NCI-H2029 (cell line): ENCODE measurements at places on chromosomes 13 and 19.
A peak's percentile ranks its signal among the peaks of the same experiment; 100 is the strongest.

DNA sequence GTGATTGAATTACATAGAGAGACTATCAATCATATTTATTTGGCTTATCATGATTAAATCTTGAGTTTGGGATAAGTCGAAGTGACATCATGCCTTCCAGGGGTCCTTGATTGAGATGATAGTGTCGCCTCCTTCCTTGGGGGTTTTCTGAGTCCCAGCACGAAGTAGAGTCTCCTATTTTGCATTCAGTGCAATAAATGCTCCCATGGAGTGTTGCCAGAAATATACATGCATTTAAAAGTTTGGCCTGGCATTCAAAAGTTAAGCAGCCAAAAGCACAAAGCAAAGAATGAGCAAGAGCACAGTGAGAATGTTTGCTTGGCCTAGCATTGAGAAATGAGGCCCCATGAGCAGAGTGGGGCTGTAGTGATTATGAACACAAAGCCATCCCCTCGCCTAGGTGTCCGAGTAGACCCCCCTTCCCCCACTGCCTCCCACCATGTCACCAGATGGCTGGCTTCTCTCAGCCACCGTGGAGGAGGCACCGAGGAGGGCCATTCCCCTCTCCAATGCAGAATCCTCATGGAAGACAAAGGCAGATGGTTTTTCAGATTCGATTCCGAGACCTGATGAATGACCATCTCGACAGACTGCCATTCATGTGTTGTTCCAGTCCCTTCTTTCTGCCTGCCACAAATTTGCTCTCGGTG is 58.8 kb upstream of the UBL3 start:
- DNase-seq: no peak

- no peak for DNase-seq
These were observed 8.6 kb downstream of the GAS6 start for GRCh38 chr13:113855012-113855921.

- DNase-seq: no peak
These were observed 927.3 kb downstream of the DIAPH3 start for GRCh38 chr13:59236309-59236919.

GRCh38 chr19:51706296-51706695 is 13.2 kb downstream of the SPACA6 start:
- DNase-seq: no peak

DNA sequence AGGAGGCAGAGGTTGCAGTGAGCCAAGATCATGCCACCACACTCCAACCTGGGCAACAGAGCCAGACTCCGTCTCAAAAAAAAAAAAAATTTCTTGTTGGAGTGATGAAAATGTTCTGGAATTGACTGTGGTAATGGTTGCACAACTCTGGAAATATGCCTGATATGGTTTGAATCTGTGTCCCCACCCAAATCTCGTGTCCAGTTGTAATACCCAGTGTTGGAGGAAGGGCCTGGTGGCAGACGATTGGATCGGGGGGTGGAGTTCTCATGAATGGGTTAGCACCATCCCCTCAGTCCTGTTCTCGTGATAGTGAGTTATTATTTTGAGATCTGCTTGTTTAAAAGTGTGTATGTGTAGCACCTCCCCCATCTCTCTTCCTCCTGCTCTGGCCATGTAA is 41.1 kb upstream of the MAP3K10 start:
- DNase-seq: no peak

DNA sequence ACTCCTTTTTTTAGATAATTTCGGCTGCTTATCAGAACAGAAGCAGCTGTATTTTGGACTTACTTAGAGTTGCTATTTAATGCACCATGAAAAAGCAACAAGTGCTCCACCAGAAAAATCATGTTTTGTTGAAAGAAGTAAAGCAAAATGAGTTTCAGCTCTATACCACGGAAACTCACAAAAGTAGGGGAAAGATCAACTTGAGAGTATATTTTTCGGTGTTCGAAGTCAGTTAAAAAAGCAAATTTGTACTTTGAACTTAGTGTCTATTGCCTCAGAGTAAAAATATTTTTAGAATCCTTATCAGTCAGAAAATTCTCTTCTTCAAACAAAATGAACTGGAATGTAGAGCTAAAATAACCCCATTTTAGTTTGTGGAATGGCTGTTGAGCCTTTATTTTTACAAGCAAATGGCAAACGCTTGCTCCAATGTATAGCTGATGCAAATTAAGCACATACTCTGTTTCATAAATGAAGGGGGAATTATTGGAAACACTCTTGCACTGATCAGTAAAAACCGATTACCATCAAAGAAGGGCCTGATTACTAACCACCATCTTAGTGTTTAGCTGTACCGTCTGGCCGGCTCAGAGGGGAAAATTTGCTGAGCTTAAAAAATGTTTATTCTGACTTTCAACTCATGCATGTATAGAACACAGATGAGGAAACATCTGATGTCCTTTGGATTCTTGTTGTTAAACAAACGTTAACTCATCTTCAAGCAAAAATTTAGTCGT is 540.7 kb downstream of the GPC6 start:
- no peak for DNase-seq

DNA sequence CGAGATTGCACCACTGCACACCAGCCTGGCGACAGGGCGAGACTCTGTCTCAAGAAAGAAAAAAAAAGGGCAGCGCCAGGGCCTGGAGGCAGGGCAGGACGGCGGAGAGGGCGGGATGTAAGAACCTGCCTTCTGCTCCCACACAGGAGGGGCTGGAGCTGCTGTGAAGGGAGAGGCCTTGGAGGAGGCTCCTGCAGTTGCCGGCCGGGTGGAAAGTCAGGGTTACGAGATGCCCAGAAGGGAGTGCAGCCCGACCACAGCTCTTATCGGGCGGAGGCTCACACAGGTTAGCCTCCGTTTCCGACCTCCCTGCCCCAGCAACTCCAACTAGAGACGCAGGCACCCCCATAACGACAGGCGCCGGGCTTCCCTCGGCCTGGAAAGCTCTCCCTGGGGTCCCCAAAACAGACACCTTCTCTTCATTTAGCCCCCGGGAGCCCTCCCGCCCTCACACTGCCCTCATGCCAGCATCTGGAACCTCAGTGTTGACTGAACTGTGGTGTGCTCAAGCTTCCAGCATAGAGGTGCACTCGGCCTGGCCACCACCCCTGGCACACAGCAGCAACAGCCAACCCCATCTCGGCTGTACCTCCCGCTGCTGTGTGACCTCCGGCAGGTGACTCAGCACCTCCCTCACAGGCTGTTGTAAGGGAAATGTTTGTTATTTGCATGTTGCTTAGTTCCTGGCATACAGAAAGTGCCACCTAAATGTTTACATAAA is 1.4 kb downstream of the PLPP2 start:
- DNase-seq: peak; percentile 97

DNA sequence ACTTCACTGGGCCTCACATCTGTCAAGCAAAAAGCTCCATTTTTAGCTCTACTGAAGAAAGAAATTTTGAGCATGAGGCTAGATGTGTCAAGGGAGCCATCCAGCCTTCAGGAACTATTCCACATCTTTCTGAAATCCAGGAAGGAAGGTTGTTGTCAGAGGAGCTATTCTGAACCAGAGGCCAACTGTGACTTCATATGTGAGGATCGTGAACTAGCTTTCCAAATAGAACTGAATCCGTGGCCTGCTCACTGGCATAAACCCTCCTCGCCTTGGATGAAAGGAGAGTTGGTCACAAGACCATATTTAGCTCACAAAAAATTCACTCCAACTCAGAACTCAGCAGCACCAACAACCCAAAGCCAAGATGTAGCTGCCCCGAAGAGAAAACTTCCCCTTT is 195.8 kb downstream of the FOXO1 start:
- no peak for DNase-seq

- DNase-seq: no peak
These were observed 29.0 kb downstream of the ARID3A start for GRCh38 chr19:954672-955494.

DNA sequence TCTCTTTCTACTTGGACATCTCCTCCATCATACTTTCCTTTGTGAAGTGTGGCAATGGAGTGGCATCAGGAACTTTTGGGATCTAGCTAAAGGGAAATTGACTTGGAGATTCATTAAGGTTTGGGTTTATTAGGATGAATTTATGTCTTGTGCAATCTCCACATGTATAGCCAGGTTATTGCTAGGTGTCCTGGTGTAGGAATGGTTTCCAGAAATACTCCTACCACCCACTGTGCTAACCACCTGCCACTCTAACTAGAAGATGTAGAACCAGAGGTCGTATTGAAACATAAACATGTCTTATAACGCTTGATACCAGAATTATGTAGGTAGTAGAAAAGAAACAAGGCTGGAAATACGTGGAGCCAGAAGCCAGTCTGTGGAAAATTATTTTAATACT is 38.1 kb upstream of the MED4 start:
- DNase-seq: no peak

DNA sequence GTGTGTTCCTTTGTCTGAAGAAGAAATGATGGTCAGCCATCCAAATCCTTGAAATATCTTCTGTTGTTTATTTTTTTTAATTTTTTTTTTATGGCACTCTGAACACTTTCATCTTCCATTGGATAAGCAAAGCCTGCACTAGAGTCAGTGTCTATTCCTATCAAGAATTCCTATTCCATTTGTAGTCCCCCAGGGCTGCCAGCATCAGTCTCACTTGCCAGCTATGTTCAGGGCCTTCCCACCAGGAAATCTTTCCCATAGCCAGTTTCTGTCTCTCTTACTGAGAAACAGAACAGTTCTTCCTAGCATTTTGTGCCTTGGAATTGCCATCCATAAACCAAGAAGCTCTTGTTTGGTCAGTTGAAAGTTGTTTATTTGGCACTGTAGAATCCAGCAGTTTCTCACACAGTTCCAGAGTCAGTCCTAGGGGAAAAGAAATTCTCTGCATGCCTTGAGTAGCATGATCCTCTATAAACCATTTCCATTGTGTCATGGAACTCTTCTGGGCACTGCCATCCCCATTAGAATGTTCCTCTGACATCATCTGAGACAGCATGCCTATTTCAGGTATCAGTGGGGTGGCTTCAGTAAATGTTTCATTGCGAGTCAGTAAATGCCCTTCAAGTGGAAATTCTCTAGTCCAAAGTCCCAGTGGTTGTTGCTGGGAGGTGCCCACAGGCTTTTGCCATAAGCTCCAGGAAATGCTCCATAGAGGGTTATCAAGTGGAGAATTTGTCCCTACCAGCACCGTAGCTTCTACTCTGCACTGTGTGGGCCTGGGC is 18.7 kb upstream of the SPRYD7 start:
- no peak for DNase-seq

DNA sequence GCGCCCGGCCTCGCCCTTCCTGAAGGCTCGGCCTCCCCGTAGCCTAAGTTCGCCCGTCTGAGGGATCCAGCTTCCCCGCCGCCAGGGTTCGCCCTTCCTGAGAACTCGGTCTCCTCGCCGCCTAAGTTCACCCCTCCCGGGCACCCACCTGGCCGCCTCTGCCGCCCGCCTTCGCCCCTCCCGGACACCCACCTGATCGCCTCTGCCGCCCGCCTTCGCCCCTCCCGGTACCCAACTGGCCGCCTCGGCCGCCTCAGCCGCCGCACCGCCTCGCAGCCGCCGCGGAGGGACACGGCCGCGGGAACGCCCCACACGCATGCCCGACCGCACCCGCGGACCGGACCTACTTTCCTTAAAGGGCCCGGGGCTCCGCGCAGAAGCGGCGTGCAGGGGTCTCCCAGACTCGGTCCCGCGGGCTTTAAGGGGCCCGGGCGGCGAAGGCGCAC is at the start of gene MOB3A:
Gene MOB3A, minus strand, starts transcription at position 293 of the 446 bp plus-strand sequence. CDS start 17,766 bp downstream, outside the sequence.
- peak; percentile 93 for DNase-seq

- DNase-seq: no peak
These were observed 10.6 kb downstream of the NANOS3 start for GRCh38 chr19:13887517-13887916.

DNA sequence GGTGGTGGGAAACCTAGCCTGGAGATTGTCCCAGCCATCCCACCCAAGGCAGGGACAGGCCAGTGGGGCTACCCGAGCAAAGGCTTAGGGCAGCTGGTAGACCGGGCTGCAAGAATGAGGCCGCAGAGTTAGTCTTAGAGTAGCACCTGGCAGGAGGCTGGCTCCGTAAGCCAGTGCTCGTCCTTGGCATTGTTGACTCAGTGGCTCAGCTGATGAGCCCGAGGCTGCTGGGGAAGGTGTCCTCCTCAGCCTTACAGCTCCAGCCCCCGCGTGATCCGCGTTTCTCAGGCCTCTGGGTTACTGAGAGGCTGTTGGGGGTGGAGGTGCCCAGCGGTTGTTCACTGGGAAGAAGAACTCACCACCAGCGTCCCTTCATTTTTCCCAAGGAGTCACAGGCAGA is 24.7 kb downstream of the PPP1R37 start:
- peak; percentile 27 for DNase-seq

DNA sequence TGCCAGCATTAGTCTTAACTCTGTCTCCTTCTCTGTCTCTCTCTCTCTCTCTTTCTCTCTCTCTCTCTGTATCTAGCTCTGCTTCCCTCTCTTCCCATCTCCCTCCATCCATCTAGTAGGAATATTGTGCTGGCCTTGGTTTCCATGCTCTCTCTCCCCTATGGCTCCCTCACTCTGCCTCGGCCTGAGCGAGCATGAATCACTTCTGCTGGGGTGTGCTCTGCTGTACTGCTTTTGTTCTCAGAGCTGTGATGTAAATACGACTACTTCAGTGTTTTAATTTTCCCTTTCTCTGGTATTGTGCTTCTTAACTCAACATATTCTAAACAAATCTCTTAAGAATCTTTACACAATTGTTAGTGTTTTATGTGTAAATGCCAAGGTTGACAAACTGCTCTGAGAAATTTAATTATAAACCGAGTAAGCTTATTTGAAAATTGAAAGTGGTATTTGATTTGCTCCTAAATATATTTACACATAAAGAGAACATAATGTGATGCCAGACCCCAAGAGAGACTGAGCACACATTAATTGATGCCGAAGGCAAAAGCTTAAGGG is 211.5 kb upstream of the KL start:
- DNase-seq: no peak

DNA sequence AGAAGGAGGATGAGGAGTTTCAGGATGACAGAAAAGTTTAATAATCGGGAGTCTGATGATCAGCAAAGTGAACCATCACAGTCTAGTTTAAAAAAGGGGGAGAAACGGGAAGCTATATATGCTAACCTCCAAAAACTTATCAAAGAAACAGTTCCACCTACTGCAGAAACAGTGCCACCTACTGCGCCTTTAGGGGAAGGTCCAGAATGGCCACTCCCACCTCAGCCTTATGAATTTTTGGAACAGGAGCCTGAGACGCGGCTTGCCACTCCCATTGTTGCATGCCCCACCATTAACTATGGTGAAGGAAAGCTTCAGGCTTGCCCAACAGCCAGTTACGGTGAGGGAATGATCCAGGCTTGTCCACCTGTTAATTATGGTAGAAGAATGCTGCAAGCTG is 929.0 kb downstream of the SLITRK6 start:
- DNase-seq: no peak
